Activated T-cell treated with anti-CD3 and anti-CD28 coated beads, Interleukin-2, amount 50 U/mL, for 48 hours (primary cell): ENCODE measurements at places on chromosomes 6 and 20.
A peak's percentile ranks its signal among the peaks of the same experiment; 100 is the strongest.

- DNase-seq = no peak
Observed at GRCh38 chr20:64238115-64238825, 17.3 kb upstream of the PCMTD2 start.

DNA sequence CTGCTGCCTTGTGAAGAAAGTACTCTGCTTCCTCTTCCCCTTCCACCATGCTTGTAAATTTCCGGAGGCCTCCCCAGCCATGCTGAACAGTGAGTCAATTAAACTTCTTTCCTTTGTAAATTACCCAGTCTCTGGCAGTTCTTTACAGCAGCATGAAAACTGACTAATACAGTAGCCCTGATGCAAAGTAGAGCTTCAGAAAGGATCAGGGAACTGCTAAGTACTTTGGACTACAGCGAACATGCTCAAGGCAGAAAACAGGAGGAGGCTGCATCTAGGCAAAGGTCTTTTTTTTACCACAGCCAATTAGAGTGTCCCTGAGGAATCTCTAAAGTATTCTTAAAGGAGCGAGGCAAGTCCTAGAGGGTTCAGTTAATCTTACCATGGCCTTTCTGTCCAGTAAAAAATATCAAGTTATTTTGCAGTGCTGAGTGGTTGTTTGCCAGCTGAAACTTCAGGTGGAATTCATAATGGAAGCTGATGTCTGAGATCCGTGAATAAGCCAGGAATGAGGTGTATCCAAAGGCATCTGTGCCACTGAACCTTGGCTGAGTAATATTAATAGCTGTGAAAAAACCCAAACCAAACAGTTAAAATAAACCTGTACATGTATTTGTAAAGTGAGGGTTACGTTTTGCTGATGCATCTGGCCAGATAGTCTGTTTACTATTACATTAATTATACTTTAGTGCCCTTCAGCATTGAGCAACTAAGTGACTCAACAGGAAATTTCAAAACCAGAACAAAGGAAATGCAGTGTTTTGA, 170.4 kb downstream of the PHF3 start:
- DNase-seq = no peak

DNA sequence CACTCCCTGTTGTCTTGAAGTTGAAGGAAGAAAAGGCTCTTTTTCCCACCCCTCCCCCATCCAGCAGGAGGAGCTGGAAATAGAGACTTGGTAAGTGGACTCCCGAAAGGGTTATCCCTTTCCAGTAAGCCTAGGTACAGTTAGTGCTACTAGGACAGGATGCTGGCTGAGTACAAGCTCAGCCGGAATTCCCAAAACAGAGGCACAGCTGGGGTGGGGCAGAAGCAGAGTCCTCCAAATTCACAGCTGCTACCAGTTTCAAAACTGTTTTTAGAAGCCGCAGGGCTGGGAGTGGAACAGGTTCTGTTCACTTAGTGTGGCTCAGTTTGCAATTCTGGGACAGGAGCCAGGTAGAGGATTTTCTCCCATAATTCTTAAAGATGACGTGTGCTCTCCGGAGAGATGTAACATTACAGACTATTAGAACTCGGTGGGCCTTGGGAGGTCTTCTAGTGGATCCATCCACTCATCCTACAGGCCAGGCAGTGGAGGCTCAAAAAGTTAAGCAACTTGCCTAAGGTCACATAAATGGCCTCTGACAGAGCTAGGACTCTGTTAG, 19.0 kb upstream of the UTRN start:
- no peak for DNase-seq

- no peak for DNase-seq
Observed at GRCh38 chr6:140062043-140063020, 687.9 kb upstream of the CITED2 start.

- peak; percentile 76 for DNase-seq
Observed at GRCh38 chr6:155418017-155418761, 37.5 kb downstream of the NOX3 start.

DNA sequence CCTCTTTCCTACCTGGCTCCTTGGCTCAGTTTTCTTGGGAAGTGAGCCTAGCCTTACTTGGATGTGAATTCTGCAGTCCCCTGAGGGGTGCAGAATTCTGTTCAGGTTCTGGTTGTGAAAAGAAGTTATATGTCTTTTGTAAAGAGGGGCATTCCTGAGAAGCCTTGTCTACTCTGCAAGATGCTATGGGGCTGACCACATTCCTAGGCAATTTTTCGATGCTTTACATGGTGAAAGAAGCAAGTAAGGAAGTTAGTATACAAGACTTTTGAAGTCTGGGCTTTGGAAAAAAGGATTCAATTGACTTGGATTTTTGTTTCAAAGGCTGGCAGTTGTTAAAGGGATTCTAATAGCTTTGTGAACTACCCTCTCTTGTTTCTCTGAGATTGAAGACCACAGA, 167.9 kb upstream of the STMND1 start:
- DNase-seq = no peak

DNA sequence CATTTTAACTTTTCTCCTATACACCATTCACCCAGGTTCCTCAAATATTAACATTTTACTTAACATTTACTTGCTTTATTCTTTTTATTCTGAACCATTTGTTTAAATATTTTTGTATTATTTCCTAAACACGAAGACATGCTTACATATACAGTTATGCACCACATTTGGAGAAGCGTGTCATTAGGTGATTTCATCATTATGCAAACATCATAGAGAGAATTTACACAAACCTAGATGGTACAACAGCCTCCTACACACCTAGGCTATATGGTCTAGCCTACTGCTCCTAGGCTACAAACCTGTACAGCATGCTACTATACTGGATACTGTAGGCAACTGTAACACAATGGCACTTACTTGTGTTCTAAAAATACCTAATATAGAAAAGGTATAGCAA, 6.6 kb downstream of the TDP2 start:
- DNase-seq = no peak

GRCh38 chr6:29232725-29233124, 62.0 kb downstream of the OR2J2 start:
- no peak for DNase-seq

- no peak for DNase-seq
Observed at GRCh38 chr6:53924277-53924676, 129.5 kb downstream of the LRRC1 start.

DNA sequence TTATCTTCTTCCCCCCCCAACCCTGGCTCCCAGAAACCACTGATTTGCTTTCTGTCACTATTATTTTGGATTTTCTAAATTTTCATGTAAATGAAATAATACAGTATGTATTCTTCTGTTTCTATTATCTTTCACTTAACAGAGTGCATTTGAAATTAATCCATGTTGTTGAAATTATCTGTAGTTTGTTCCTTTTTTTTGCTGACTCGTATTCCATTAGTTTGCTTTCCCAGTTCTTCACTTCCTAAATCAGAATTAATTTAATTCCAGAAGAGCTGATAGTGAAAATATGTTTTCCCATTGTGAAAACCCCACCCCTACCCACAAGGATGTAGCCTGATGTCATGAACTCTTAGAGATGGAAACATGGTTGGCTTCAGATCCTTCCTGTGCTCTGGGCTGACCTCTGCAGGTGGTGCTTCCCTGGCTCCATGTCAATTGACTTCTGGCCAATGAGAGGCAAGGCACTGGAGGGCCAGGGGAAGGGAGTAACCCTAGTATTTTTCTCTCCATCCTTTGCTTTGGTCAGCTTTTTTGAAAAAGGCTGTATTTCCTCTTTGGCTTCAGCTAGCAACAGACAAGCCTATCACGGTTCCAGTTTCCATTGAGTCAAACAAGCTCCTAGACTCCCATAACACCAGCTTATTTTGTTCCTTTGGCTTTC, 244.4 kb upstream of the HSF2 start:
- DNase-seq = no peak

GRCh38 chr6:12935637-12936036, 219.1 kb downstream of the PHACTR1 start:
- DNase-seq = no peak

- DNase-seq = no peak
Observed at GRCh38 chr6:131366223-131366622, 206.8 kb upstream of the ARG1 start.

- no peak for DNase-seq
Observed at GRCh38 chr6:136592930-136593673, 42.9 kb upstream of the MAP7 start.
